ENCODE measurements at places on chromosomes 12 and 14.

DNA sequence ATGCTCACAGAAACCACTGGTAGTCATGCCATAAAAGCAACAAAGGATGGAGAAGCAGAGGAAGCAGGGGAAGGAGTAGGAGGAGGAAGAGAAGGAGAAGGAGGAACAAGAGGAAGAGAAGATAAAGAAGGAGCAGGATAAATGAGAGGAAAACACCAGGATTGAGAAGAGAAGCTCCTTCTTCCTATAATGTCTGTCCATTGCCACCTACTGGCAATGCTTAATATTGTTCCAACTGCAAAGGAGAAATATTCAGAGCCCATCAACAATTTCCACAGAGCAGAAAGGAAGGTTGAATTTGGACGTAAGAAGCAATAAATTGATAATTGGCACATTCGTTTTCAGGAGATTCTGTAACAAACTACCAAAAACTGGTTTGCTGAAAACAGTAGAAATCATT is 898.4 kb downstream of the SLC16A7 start:
- no peaks in the 10 kb centered on the region for H3K36me3 ChIP-seq
- DNase-seq: no peak
- H3K27me3 ChIP-seq: no peaks in the 10 kb centered on the region
- H3K4me3 ChIP-seq: no peak overlapping the region
- no peaks in the 10 kb centered on the region for H3K4me1 ChIP-seq

DNA sequence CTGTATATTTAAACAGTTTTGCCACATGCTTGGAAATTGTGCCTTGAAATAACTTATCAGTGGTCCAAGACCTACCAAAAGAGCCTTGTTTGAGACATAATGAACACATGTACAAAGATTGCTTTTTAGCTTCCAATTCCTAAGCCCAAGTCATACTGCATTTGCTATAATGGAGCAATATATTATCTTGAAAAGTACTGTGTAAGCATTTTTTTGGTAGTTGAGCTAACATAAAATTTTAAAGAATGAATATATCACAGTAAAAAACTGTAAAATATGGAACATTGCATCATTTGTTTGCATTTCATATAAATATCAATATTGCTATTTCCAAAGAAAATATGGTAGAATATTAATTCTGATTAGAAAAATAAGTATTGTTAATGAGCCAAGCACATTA is 28.8 kb upstream of the HMGA2 start:
- no peaks in the 10 kb centered on the region for H3K27me3 ChIP-seq
- no peak for DNase-seq
- H3K36me3 ChIP-seq: no peaks in the 10 kb centered on the region
- no peaks in the 10 kb centered on the region for H3K4me1 ChIP-seq
- H3K4me3 ChIP-seq: no peak overlapping the region

- H3K27me3 ChIP-seq: no peaks in the 10 kb centered on the region
- DNase-seq: no peak
- no peak overlapping the region for H3K4me3 ChIP-seq
- no peak overlapping the region for H3K27ac ChIP-seq
- peaks cover 2% of the 10 kb centered on the region for H3K4me1 ChIP-seq
Observed at GRCh38 chr14:61653507-61653906, 41.8 kb upstream of the HIF1A start.

GRCh38 chr12:97131220-97131981 is 224.3 kb downstream of the NEDD1 start:
- no peak overlapping the region for H3K4me3 ChIP-seq
- no peaks in the 10 kb centered on the region for H3K36me3 ChIP-seq
- no peaks in the 10 kb centered on the region for H3K4me1 ChIP-seq

DNA sequence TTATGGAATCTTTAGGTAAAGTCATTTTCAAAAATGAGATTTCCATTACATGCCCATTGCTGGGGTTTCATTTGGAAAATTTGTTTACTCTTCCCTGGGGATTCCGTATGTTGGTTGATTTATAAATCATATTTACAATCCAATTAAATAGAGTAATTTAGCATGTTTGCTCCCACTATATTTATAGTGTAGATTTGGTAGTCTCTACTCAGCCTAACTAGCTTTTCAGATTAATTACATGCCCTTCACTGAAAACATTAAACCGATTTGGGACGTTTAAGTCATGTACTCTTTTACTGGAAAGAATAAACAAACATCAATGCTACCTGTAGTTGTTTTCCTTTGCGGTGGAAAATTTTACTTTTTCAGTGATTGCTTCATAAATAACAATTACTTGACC is 10.4 kb downstream of the PAX9 start:
- H3K4me3 ChIP-seq: no peak overlapping the region
- no peaks in the 10 kb centered on the region for H3K36me3 ChIP-seq
- no peak overlapping the region for H3K27ac ChIP-seq
- no peaks in the 10 kb centered on the region for H3K4me1 ChIP-seq
- no peak for DNase-seq

- no peak overlapping the region for H3K4me3 ChIP-seq
- H3K27me3 ChIP-seq: no peaks in the 10 kb centered on the region
- no peak for DNase-seq
Observed at GRCh38 chr14:70934502-70935134, 27.4 kb downstream of the PCNX1 start.

DNA sequence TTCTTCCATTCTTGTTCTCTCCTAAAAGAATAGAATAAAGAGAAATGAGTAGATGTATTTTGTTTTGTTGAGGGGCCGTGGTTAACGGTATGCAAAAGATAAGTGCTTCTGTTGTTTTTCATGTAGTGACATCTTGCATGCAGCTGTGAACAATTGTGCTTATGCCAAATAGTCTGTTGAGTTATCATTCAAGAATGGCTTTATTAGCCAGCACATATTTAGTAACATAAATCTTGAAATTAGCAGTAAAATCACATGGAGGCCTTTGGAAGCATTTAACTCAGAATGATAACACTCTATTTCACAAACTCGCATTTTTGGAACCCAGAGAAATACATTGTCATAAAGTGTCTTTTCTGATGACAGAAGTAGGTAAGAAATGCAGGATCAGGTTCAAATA is 1772.0 kb upstream of the FLRT2 start:
- DNase-seq: no peak
- no peak overlapping the region for H3K27ac ChIP-seq
- no peaks in the 10 kb centered on the region for H3K27me3 ChIP-seq

GRCh38 chr14:64387232-64387781 is 846 bp upstream of the MTHFD1 start:
- peak overlapping the region; percentile 90 for H3K4me3 ChIP-seq
- peak overlapping the region; percentile 54 for H3K27ac ChIP-seq
- no peaks in the 10 kb centered on the region for H3K36me3 ChIP-seq
- DNase-seq: no peak
- no peaks in the 10 kb centered on the region for H3K4me1 ChIP-seq

DNA sequence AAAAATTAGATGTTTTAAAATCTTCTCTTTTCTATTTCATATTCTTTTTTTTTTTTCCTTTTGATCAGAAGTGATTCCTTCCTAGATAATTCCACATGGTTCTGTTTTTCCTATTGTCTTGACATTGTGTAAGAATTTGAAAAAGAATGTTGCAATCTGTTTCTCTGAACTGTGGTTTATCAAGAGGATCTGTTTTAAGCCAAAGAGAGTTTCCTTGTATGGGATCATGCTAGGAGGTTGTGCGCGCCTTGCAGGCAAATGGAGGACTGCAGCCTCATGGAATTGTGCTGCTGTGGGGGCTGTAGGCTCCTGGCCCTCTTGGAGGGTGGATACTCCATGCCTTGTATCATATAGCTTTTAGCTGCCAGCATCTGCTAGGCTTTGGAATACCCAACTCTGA is 43.3 kb upstream of the MBIP start:
- no peaks in the 10 kb centered on the region for H3K4me1 ChIP-seq
- H3K4me3 ChIP-seq: no peak overlapping the region
- H3K36me3 ChIP-seq: no peaks in the 10 kb centered on the region

GRCh38 chr14:104657101-104657524 is 32.3 kb upstream of the INF2 start:
- no peaks in the 10 kb centered on the region for H3K36me3 ChIP-seq
- no peak overlapping the region for H3K4me3 ChIP-seq
- no peaks in the 10 kb centered on the region for H3K27me3 ChIP-seq
- H3K4me1 ChIP-seq: no peaks in the 10 kb centered on the region
- H3K27ac ChIP-seq: no peak overlapping the region
- DNase-seq: no peak

GRCh38 chr14:91753501-91754128 is 21.7 kb upstream of the CATSPERB start:
- H3K27me3 ChIP-seq: no peaks in the 10 kb centered on the region
- no peak overlapping the region for H3K4me3 ChIP-seq
- H3K36me3 ChIP-seq: no peaks in the 10 kb centered on the region
- no peaks in the 10 kb centered on the region for H3K4me1 ChIP-seq

GRCh38 chr14:94237983-94238382 is 55.1 kb downstream of the SERPINA10 start:
- H3K36me3 ChIP-seq: no peaks in the 10 kb centered on the region
- DNase-seq: no peak
- no peak overlapping the region for H3K4me3 ChIP-seq

DNA sequence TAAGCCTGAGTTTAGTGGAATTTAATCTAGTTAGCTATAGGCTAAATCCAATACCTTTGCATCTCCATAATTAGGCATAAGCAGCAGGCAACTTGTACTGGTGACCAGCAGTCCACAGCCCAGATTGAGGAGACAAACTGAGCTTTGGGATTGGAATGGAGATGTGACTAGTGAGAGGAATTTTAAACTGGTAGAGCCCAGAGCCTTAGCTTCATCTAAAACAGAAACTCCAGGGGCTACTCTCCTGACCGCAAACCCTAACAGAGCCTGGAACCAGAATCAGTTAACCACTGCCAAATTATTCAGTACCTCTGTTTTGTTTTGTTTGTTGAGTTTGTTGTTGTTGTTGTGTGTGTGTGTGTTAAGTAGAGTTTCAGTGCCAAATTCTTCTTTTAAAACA is 53.2 kb downstream of the TSPAN19 start:
- H3K36me3 ChIP-seq: no peaks in the 10 kb centered on the region
- no peak for DNase-seq
- no peak overlapping the region for H3K4me3 ChIP-seq

- no peaks in the 10 kb centered on the region for H3K27me3 ChIP-seq
- DNase-seq: no peak
- H3K4me1 ChIP-seq: no peaks in the 10 kb centered on the region
- no peak overlapping the region for H3K27ac ChIP-seq
- H3K36me3 ChIP-seq: no peaks in the 10 kb centered on the region
Observed at GRCh38 chr14:79476552-79476951, 734.8 kb downstream of the DIO2 start.

DNA sequence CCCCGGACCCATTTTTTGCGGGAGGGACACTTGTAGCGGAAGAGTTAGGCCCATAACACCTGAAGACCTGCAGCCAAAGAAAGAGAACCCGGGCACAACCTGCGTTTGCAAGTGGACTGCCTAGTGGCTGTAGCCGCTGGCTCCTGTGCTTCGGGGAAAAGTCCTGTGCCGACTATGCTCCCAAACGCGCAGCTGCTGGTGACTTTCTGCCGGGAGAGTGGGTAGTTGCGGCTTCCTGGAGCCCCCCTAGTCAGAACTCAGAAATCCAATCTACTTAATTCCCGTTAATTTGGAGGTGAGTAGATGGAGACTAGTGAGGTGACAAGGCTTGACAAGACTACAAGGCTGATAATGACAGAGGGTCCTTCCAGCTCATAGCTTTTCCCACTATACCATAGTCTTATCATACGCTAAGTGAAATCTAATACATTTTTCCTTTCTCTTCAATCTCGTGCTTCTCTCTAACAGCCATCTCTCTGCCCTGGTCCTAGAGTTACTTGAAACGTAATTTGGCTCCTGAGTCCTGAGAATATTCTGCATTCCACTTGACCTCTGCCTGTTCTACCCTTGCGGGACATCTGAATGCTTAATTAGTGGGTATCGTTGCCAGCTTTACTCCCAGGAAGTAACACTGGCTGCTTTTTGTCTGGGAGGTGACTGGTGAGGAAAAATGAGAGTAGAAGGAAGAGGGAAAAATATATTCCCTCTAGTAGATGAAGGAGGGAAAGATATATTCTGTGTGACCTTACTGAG is 556 bp downstream of the MTHFD1 start:
- H3K4me3 ChIP-seq: peak overlapping the region; percentile 90
- no peaks in the 10 kb centered on the region for H3K36me3 ChIP-seq
- no peak for DNase-seq
- no peak overlapping the region for H3K27ac ChIP-seq
- H3K27me3 ChIP-seq: no peaks in the 10 kb centered on the region

DNA sequence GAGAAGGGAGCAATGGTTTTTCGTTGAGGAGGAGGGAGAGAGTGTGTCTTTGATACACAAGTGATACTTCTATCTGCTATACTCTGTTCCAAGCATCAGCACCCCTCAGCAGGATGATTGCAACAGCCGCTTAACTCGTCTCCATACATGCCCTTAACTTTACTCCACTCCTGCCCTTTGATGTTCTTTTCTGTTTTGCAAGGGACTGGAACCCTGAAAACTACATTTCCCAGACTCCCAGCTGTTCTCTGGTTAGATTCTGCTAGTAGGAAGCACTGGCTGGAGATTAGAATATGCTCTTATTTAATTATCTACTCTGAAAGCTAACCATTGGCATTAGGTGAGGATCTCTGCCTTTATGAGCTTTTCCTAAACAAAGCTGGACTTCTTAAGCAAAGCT is 23.5 kb upstream of the CRADD start:
- no peaks in the 10 kb centered on the region for H3K4me1 ChIP-seq
- H3K36me3 ChIP-seq: no peaks in the 10 kb centered on the region
- no peak overlapping the region for H3K4me3 ChIP-seq
- no peaks in the 10 kb centered on the region for H3K27me3 ChIP-seq

DNA sequence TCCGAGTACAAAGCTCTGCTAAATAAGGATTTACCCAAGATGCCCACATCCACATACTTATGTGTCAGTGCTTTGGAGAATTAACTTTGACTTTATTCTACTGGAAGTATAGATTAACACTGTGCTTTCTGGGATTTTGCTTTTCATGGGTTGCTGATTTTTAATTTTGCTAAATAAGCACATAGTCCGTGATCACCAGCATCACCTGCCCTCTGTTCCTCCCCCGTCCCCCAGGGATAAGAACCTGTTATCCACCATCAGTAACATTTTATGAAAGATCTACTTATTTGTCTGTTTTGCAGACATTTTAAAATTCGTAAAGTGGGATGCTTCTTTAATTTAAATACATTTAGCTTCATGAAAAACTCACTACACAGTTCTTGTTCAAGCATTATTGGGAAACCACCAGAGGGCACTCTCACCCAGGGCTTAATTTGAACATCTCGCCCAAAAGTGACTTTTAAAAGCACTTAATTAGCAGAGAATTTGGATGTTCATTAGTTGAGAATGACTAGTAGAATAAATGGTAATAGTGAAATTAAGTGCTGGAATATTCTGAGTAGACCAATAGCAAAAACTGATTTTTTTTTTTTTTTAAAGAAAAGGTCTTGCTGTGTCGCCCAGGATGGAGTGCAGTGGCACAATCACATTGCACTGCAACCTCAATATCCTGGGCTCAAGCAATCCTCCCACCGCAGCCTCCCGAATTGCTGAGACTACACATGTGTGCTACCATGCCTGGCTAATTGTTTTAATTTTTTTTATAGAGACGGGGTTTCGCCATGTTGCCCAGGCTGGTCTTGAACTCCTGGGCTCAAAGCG is 35.7 kb downstream of the MRPL42 start:
- no peaks in the 10 kb centered on the region for H3K4me1 ChIP-seq
- H3K27ac ChIP-seq: no peak overlapping the region
- H3K4me3 ChIP-seq: no peak overlapping the region
- peak; percentile 58 for DNase-seq
- H3K27me3 ChIP-seq: no peaks in the 10 kb centered on the region
